ENCODE measurements at places on chromosomes 7 and 10.
A peak's percentile ranks its signal among the peaks of the same experiment; 100 is the strongest.

DNA sequence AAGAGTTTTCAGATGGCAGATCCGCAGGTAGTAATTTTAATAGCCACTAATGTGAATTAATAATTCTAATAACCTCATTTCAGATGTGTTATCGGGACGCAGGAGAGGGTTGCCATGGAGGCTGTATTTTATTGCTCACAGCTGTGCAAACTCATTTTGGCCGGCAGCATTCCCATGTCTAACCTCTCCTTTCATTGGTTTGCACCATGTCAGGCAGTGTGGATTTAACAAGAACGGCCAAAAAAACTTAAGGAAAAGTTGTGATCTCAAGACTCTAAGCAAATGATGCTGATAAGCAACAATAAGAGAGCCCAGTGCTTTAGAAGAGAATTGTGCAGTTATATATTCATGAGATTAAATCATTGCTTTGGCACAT, 88.7 kb upstream of the NRP1 start:
- DNase-seq = peak; percentile 49

DNA sequence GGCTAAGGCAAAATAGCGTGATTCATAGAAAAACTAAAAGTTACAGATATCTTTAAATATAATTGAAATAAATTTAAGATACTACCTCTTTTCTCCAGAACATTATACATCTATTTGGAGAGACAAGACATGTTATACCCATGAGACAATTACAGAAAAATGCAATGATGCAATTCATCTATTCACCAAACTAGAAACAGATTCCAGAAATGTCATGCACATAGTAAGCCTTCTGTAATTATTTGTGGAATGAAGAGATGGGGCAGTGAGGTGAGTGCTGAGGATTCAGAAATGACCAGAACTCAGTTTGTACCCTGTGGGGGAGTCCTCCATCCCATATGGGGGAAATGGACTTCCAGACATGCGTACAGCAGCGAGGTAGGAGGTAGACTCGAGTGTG, 99.4 kb downstream of the MKX start:
- DNase-seq = peak; percentile 74

GRCh38 chr7:151003572-151003971, 12.8 kb downstream of the NOS3 start:
- no peak for DNase-seq

DNA sequence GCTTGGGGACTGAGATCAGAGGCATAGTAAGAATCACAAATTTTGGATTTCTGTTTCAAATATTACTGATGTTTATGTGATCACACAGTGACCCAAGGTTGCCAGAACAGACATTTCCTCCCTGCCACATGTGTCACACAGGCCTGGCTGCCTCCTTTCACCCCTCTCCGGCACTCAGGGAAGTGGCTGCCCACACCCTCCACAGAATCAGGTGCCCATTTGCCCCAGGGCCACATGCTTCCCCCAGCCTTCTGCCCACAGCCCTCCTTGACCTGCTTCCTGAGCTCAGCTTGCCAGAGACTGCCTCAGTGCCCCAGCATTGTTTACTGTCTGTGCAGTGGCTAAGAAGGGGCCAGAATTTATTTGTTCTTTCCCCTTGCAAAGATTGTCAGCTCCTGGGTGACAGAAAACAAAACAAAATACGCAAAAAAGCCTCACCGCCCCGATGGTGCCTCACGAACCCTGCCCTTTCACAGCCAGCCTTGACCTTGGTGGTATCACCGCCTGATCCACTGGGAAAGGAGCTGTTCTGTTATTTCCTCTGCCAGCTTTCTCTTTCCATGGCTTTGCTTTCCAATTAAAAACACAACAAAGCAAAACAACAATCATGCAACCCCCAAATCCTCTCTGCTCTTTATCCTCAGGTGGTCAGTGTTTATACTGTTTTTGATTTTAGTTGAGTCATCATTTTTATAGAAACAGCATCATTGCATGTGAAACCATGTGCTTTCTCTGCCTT, 52.8 kb downstream of the CHN2 start:
- no peak for DNase-seq

DNA sequence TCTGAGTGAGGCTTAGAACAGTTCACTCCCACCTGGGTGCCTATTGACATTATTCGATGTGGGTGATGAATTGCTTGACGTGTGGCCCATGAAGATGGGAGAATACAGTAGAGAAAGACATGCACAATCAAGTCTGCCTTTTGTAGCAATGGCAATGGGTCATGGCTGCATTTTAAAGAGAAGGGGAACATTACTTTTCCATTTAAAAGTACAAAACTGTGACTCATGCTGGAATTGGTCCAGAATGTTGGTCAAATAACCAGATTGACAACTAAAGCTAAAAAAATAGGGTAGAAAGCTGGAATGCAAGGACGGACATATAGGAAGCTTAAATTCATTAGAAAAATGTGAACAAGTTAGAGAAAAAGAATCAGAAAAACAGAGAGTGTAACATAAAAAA, 104.1 kb upstream of the SLC25A13 start:
- peak; percentile 36 for DNase-seq

GRCh38 chr10:16809074-16809718, 8.0 kb downstream of the RSU1 start:
- peak; percentile 53 for DNase-seq

DNA sequence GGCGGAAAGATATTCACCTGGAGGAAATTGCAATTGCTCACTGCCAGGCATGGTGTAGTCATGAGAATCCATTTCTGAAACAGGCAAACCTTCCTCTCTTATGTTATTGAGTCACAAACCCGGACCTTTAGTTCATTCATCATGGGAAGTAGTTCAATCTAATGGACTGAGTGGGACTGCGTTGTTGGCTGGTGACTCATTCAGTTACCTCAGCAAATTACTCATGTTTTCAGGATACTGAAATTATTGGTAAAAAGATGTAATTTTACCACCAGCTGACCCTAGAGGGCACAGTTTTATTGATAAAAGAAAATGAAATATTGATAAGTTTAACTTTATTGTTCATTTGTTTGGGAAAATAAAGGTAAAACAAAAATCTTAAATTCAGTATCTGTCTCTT, 1194.4 kb upstream of the SORCS1 start:
- DNase-seq = peak; percentile 97

DNA sequence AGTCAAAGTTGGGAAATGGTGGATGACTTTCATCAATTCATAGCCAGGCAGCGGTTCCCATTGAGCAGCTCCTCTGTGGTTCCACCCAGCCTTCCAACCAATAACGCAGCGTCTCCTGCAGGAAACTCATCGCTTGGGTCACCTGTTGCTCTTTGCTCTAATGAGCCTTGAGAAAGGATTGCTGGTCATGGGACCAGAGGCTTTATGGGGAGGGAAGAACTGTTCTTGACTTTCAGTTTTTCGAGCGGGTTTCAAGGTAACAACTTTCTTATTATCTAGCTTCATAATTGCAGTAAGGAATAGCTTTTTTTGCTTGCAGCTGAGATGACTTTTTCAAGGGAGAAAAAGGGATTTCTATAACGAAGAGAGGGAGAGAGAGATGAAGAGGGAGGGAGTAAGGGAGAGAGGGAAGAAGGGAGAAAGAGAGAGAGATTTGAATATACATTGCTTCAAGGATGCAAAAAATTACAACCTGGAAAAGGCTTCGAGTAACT, 405 bp upstream of the ENTPD1 start:
- DNase-seq = peak; percentile 5

DNA sequence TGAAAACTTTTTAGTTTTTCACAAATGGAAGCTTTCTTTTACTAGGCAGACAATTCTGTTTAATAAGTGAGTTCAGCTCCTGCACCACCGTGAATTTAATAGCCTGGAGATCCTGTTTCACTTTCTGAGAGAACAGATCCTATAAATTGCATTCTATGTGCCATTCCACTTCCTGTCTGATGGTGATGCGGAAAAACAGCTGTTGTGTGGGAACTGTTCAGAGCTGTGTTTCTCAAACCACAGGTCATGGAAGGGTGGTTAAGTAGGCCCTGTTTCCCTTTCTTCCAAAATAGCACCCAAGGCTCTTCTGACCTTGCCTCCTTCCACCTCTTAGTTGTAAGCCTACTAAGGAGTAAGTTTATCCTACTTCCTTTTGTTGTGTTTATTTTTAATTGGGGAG, 97.2 kb upstream of the DKK1 start:
- peak; percentile 71 for DNase-seq

DNA sequence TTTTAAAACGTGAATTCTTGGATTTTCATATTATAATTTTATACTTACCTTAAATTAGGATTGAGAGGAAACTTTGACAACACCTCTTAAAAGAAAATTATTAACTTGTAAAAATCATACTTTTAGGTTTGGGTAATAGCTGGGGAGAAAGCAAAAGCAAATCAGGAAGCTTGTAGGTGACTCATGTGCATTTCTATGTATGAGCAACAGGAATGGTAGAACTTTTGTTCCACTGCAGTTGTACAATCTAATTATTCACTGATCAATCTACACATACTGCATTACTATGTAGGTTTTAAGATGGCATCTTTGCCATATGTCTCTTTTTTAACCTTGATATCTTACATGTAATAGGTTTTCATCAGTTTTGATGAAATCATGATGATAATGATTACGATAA, 223.2 kb downstream of the PRKG1 start:
- peak; percentile 67 for DNase-seq

GRCh38 chr10:48463318-48464003, 141.4 kb downstream of the ARHGAP22 start:
- no peak for DNase-seq

DNA sequence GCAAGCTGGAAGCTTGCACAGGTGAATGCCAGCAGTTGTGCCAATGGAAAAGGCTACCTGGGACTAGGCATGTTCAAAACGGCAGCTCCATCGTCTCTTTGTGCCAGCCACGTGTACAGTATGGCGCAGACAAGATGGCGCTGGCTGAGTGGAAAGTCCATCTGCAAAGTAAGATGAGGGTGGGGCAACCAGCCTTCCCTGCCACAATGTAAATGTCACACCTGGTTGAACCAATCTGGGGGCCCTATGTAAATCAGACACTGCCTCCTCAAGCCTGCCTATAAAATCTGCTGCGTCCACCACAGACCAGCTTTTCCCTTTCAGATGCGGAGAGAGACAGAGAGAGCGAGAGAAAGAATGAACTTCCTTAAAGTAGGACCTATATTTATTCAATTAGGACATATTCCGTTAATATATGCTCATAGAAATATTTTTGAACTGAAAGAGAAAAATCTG, 18.5 kb upstream of the C7orf33 start:
- DNase-seq = no peak

DNA sequence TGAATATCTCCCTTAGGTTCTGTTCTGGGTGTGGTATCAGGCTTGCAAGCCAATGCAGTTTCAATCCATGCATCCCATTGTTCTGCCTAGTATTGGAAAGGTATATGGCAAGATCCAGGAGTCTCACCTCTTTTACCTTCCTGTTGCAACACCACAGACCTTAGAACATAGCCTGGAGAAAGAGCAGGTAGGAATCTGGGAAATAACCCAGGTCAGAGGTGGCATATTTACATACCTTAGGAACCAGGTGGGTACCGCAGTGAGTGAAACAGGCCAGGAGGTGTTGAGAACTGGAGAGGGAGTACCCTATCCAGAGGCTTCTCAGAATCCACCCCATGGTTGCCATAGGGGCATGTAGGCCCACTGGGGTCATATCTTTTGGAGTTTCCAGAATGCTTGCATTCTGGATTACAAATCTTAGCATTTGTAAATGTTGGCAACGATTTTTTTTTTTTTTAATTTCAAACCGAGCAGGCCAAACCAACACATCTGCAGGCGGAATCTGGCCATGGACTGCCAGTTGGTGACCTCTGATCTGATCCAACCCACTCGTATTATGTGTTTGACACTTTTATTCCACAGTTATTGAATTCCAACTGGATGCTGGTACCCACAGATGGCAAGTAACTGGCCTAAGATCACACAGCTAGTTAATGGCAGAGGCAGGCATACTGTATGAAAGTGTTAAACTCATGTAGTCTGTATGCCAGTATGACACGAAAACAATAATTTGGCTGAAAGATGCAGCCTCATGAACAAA, 180.3 kb upstream of the TCF7L2 start:
- no peak for DNase-seq
